Right lung (tissue), 10 donors: ENCODE measurements at places on chromosomes 7 and 10. TPM values are rescaled to one million over a fixed set of nuclear protein-coding genes. Genes with fewer than 3 reads are reported as not detected.

DNA sequence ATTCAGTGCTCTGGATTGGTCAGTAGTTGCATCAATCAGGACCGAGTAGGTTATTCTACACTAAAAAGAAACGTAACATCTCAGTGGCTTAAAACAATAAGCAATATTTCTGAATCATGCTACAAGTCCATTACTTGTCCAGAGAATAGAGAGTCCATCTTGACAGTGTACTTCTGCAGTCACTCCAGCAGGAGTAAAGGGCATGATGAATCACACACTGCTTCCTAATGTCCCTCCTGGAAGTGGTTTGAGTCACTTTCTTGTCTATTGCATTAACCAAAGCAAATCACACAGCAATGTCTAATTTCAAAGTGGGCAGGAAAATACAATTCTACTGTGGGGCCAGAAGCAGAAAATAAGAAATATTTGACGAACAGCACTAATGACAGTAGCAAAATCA lies 124.8 kb downstream of the TSPAN12 start:
- no peak for DNase-seq

CALHM1 gene
- polyA plus RNA-seq, result 0.06 TPM

APBB1IP gene
- 2.2 TPM for polyA plus RNA-seq

DNA sequence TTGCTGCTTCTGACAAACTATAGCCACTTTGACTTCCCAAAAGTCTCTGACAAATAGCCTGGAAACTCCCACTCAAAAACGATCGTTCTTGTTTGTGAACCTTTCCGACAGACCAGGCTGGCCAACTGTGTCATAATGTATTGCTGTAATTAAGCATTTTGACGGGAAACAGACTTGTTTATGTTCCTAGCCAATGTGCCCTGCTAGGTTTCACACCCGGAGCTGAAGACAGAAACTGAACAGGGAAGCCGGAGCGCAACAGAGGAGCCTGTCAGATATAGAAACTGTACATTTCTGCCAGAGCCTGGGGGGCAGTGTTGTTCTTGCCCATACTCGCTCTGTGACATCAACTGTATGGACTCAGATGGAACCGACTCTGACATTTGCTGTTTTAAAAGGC lies 55.3 kb upstream of the C7orf33 start:
- DNase-seq, result no peak

DNA sequence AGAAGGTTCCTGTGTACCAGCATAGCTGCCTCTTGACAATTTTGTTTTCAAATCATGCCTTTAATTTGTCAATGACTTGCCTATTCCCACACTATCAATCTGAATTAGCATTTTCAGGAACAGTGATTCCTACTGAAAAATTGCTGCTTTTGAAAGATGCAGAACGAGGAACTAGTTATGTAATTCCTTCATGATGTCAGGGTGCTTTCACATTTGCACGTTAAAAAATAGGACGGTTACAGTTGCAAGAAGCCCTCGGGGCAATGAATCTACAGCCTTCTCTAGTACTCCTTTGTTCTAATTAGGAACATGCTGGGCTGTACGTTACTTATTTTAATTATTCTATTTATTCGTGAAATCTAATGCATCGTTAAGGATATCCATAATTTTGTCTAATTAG lies 253.9 kb downstream of the OTUD1 start:
- DNase-seq, result no peak

GRCh38 chr10:97048649-97049427 lies 136.9 kb downstream of the SLIT1 start:
- no peak for DNase-seq

DNA sequence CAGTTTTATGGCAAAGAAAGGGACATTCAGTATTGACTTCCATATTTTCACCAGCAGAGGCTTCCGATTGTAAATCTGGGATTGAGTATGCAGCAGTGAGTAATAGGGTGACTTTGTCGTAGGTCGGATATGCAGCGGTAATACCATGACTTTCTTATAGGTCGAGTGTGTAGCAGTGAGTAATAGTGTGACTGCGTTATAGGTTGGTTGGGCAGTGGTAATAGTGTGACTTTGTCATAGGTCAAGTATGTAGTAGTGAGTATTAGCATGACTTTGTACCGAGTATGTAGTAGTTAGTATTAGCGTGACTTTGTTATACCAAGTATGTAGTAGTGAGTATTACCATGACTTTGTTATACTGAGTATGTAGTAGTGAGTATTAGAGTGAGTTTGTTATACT lies 268.2 kb upstream of the ADARB2 start:
- no peak for DNase-seq

GDF2 gene
- 0.28 TPM for polyA plus RNA-seq

GRCh38 chr10:75755528-75755927 lies 324.1 kb downstream of the LRMDA start:
- no peak for DNase-seq

DNA sequence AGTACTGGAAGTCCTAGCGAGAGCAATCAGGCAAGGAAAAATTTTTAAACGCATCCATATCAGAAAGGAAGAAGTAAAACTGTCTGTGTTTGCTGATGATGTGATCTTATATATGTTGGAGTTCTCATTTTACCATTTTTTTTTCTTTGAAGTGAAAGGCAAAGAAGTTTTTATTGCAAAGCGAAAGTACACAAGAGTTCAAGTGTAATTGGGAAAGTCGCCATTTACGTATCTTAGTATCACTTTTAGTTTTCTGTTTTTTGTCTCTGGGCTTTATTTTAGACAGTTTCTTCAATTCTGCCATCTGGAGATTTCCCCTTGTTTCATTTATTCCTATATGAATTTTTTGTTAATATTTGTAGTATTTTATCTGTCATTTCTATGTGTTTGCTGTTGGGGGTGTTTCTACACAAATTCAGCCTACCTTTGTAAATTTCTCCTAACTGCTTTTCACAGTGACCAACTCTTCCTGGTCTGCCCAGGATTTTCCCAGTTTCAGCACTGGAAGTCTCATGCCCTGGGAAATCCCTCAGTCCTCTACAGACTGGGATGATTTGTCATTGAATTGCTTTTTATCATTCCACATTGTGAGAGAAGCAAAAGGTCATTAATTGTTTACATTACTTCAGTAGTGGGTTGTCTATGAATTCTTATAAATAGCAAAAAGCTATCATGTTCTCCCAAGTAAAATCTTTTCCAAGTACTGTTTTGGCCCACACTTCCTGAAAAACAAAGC lies 23.2 kb downstream of the BET1 start:
- DNase-seq, result no peak

FBXL13 gene
- polyA plus RNA-seq, result 4.6 TPM

DNA sequence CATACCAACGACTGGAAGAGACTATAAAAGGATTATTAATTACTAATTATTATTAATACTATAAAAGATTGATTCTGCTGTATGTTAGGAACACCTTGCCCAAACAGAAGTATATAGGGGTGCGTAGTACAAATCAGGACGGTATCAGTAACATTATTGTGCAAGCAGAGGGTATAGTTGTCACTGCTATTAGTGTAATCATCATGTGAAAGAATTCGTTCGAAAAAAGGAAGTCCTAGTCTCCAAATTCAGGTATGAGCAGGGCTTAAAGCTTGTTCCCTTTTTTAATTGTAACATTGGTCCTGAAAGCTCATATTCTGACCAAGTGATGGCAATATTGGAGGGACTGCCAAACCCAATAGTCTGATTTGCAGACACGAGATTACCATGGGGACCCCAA lies 81.8 kb downstream of the THSD7A start:
- DNase-seq, result no peak

- DNase-seq, result no peak
These were observed 33.0 kb upstream of the RET start for GRCh38 chr10:43043773-43044447.

FLNC gene
- 17.1 TPM for polyA plus RNA-seq

NPTX2 gene
- 0.81 TPM for polyA plus RNA-seq

SPDYE11 gene
- 1.1 TPM for polyA plus RNA-seq

ANKRD22 gene
- polyA plus RNA-seq, result 0.70 TPM

DNA sequence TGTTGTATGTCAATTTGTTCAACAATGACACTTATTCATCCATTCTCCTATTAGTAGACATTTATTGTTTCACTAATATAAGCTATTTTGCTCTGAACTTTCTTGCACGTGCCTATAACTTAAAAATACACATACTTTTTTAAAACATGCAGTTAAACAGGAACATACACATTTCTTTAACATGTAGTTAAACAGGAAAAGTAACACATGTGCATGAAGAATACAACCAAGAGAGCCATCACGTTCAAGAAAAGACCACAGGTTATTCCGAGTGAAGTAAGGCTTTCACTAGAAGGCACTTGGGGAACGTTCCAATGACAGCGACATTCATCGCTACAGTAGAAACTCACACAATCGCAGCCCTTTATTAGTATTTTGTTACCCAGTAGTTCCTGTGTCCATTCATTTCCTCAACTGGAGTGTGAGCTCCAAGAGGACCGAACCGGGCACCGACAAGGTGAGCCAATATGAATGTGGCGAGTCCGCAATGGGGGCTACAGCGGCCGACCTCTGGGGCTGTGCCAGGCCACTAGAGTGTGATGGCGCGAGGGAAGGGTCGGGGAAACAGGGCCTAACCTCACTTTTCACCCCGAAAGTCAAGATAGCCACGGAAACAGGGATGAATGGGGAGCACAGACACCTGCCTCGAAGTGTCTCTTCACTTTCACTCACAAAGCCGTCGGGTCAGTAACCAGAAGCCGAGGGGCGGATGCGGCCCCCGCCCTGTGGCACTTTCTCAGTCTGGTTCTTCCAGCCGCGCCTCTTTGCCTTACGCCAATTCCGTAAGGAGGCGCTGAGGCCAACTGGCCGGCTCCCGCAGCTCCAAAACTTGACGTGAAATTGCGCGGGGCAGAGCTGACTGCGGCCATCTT lies 775 bp upstream of the SEPTIN7 start:
- DNase-seq, result no peak

ZFAND2A gene
- polyA plus RNA-seq, result 28.5 TPM

ANKRD7 gene
- 2.5 TPM for polyA plus RNA-seq

DNA sequence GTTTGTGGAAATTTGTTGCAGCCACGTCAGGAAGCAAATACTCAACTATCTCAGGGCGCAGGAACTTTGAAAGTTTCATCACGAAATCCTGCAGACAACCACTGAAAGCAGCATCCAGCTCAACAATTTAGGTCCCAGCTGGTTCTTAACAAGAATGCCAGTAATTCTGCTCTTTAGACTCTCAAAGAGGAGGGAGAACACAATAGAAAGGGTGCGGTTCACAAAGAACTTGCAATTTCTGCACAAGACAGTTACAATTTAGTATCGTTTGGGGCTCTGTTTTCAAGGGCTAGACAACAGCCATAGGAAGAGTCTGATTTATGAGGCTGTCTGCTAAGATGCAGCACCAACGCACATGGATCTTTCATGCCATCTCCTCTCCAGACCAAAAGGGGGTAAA lies 223.1 kb downstream of the FGFR2 start:
- DNase-seq, result no peak
